GM12864 (cell line): ENCODE measurements at places on chromosomes 7 and 10.

GRCh38 chr10:98610301-98610700, 163.6 kb upstream of the HPS1 start:
- no peak for DNase-seq

DNA sequence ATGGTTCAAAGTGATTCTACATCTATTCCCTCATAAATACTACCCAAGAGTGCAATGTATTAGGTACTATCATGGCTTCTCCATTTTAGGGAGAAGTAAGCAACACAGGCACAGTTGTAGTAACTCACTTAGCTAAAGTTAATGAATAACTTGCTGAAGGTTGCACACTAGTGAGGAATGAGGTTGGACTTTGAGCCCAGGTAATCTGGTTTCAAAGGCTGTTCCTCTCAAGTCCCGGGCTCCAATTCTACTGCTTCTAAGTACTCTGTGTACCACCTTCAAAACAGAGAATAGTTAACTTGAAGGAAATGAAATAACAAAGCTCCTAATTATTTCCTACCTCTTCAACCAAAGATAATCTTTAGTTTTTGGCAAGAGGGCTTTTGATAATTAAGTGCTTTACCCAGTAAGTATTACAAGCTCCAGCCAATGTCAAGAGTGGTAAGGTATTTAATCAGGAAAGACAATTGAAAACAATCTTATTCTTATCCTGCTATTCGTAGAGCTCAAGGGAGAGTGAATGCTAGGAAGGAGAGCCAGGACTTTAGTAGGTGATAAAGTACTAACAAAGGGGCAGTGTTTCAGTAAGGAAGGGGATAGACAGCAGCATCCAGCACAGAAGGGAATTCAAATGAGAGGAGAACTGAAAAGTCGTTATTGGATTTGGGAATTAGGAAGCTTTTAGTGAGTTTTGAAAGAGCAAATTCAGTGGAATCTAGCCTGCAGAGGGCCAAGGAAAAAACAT, 158.2 kb upstream of the PTPRZ1 start:
- no peak for DNase-seq

- DNase-seq, result peak; percentile 25
Observed at GRCh38 chr7:74401137-74401859, 52.4 kb upstream of the GTF2IRD1 start.

GRCh38 chr7:81594767-81595166, 175.1 kb downstream of the HGF start:
- no peak for DNase-seq

- no peak for DNase-seq
Observed at GRCh38 chr10:131851346-131851745, 49.5 kb upstream of the PPP2R2D start.

DNA sequence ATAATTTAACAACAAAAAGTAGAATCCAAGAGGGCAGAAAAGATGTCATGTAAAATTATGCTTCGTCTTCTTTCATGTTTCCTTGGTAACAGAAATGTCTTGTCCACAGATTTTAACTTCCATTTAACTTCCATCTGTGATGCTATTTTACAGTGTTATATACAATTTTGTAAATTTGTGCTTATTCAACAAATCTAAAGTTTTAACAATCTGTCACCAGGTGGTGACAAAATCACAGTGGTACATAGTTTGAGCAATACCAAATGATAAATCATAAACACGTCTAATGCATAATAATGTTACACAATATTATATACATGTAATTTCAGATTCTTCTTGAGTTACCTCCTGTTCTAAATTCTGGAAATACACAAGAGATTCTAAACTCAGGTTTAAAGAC, 784.4 kb upstream of the CELF2 start:
- DNase-seq, result no peak

DNA sequence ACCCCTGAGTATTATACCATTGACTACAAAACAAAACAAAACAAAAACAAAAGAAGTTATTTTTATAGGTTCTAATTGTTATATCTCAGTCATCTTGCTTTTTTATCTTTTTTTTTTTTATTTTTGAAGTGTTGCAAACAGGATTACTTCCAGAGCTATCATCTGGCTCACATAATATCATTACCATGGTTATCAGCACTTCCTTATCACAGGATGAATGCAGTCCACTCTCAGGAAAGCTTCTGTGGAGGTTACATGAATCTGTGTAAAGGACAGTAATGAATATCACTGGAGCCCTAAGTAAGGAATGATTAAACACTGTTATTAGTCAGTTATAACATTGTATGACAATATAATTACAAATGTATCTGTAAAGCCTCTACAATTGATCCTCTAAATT, 451.5 kb downstream of the PLXDC2 start:
- DNase-seq, result no peak

GRCh38 chr10:121448766-121449421, 149.3 kb downstream of the FGFR2 start:
- no peak for DNase-seq

- DNase-seq, result no peak
Observed at GRCh38 chr10:7458556-7458955, 47.7 kb upstream of the SFMBT2 start.
